ENCODE measurements at places on chromosomes 16 and 17.

GRCh38 chr16:3518986-3519348 is 18.2 kb downstream of the CLUAP1 start:
- no peak for DNase-seq

- no peak for DNase-seq
Measured at GRCh38 chr16:3807425-3808123, 72.9 kb downstream of the CREBBP start.

GRCh38 chr17:33929181-33929724 is 325.8 kb upstream of the CCL2 start:
- DNase-seq: no peak

GRCh38 chr16:66858740-66859396 is 14.7 kb downstream of the CA7 start:
- DNase-seq: peak; percentile 29

DNA sequence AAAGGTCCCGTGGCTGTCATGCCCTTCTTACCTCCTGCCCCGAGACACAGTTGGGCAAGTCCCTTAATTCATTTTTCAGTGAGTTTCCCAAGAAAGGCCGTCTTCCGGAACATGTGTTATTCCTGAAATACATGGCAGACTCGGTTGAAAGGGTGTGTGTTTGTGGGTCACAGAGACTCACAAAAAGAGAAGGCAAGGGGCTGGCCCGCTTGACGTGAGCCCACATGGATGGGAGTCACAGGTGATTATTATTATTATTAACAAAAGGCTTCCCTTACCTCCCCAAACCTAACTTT is 34.1 kb upstream of the CCR7 start:
- DNase-seq: no peak

DNA sequence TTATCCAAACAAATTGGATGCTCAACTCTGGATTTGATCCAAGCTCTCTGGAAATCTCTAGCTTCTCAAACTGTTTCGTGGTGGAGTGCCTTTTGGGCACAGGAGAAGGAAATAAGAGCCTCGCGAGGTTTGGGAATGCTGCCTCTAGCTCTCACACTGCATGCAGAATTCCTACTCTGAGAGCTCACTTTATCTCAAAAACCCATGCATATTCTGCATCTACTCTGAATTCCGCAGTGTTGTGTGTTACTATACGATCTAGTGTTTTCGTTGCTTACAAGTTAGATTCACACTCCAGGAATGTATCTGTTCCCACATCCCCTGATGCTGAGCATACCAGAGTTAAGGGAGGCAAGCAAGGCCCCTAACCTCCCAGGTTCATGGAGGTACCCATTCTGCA is 462.7 kb downstream of the WWOX start:
- no peak for DNase-seq

GRCh38 chr16:20410121-20410723 is 888 bp downstream of the ACSM5 start:
- no peak for DNase-seq

- DNase-seq: peak; percentile 81
Measured at GRCh38 chr17:79993390-79994227, 42.1 kb downstream of the TBC1D16 start.

GRCh38 chr17:15462976-15463772 is 4.2 kb downstream of the CDRT4 start:
- DNase-seq: peak; percentile 12

DNA sequence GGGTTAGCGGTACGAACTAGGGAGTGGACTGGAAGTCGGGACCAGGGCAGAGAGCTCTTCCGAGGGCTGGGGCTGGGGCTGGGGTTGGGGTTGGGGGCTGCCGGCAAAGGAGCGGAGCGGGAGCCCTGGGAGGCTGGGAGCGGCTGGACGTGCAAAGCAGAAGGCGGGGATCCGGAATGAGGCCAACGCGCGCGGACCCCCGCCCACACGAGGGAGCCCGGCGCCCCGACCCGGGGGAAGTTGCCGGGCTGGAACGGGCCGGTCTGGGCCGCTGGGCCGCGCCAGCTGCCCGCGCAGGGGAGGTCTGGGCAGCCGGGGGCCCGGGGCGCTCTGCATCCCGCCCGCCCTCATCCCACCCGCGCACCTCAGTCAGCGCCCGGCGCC is 323 bp downstream of the ST3GAL2 start:
- no peak for DNase-seq

GRCh38 chr16:3687021-3687420 is 30.3 kb downstream of the TRAP1 start:
- DNase-seq: no peak

- no peak for DNase-seq
Measured at GRCh38 chr16:15593235-15593634, 49.7 kb downstream of the MARF1 start.

GRCh38 chr16:74257061-74257460 is 39.6 kb upstream of the PSMD7 start:
- DNase-seq: no peak

DNA sequence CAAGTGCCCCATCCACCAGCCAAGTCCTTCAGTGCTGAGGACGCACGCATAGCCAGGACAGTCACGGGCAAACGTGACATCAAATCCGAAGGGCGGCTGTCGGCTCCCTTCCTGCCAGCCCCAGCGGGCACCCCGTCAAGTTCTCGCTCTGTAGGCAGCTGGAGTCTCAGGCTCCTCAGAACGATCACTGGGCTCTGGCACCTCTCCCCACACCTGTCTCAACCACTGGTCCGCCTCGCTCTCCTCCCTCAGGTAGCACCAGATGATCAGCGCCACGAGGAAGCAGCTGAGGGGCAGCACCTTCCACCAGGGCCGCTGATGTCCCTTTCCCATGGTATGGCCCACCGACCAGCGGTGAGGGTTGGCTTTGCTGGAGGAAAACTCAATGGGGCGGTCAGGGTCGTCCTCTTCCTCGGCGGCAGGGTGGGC is 422 bp downstream of the UQCC4 start:
- DNase-seq: no peak

DNA sequence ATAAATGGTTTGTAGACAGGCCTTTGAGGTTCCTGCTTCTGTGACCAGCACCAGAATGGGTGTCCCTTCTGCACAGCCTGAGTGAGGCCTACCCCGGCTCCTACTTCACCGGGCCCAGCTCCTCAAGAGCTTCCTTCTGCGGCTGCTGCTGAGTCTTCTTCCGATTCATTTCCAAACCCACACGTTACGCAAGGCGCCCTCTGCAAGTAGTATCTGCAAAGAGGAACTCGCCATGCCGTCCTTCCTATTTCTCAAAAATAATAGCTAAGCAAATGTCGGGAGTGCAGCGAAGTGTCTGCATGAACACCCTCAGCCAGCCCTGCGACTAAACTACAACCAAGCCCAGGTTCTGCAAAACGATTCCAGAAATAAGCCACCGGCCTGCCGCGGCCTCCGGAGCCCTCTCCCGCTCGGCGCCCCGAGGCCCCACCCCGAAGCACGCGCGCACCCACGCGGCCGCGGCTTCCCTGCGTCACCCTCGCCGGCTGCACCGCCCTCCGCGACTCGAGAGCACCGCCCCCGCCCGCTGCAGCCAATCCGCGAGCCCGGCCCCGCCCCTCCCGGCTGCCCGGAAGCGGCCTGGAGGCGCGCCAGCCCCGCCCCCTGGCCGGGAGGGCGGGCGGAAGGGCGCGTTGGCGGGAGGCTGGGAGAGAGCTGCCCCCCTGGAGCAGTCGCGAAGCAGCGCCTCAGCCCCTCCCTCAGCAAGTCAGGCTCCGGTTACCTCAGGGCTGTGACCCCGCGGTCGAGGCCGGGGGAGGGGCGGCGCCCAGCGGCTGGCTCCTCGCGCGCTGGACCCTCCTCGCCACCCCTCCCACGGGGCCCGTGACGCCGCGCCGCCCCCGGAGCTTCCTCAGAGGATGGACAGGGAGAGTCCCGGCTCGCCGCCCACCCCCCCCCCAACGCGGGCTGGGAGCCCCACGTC is 8.3 kb downstream of the MNT start:
- peak; percentile 94 for DNase-seq

DNA sequence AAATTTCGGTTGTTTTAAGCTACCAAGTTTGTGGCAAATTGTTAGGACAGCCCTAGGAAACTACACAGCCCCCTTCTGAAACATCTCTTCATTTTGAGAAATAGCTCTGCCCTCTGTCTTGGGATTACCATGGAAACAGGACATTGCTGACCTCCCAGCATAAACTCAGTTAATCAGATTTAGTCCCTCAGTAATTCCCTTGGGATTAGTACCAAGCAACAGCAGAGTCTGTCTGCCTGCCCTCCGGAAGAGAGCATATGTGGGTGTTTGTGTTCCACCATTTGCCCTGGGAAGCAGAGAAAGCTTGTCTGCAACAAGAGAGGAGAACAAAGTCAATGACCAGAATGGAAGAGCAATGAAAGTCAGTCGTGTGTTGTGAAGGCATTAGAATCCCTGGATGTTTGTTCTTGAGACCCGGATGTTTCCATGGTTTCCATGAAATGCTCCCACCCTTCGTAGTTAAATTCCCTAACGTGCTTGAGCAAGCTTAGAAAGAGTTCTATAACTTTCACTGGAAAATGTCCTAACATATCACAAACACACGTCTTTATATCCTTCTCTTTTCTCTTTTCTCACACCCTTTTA is 26.2 kb downstream of the NUDT7 start:
- DNase-seq: no peak

GRCh38 chr17:27846042-27846655 is 45.8 kb upstream of the NOS2 start:
- DNase-seq: no peak

DNA sequence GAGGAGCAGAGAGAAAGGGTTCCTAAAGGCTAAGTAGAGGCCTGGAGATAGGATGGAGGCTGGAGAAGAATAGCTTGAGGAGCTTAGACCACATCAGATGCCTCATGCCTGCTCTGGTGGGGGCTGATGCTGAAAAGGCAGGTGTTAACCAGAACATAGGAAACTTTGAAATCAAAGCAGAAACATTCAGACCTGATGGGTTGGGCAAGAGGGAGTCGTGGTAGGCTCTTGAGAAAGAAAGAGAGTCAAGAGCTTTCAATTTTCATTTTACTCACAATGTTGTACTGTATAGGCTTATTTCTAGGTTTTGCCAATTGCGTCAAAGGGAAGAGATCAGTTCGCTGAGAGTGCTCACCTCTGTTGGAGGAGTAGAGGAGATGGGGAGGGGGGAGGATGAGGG is 406.6 kb upstream of the SALL1 start:
- no peak for DNase-seq

GRCh38 chr16:24130494-24131085 is 125.5 kb upstream of the CACNG3 start:
- DNase-seq: no peak

Measured in LoVo (cell line).